ENCODE measurements at places on chromosomes 4 and X.

DNA sequence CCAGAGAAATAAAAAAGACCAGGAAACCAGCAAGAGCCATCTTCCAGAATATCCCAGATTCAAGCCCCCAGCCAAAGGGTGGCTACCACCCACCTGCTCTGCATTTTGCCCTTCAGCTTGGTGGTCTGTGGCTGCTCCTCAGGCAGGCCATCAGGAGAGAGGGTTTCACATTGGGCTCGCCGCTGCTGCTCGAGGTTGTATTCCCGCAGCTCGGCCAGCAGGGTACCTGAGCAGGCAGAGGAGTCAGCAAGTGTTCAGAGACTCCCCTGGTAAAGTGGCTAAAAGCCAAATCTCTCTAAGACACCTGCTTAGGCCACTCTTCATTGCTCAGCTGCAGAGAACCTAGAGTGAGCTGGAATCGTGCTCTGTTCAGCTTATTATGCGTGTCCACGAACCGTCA lies 110.8 kb upstream of the HSD17B10 start:
- DNase-seq, result no peak

DNA sequence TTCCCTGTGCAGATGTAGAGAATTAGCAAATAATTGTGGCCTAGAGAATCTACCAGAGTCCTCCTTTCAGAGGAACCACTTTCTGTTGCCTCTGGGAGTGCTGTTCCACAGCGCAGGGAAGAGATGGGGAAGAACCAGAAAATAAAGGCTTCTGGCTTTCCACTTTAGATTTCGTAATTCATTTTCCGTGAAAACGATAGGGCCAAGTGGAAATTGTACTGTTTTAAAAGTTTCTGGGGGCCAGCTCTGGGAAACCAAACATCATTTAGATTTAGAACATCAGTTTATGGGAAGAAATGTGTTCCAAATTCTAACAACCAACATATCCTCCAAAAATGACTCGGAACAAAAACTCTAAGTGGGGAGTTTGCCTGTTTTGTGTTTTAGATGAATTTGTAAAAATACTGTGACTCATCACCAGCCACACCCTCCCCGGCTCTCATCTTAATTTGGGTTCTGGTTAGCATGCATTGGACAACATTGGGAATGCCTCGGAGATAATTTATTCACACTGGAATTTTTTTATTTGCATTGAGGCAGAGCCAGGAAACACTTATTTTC lies 65.2 kb upstream of the LNX1 start:
- no peak for DNase-seq

GRCh38 chrX:110081320-110081719 lies 78.4 kb downstream of the TMEM164 start:
- DNase-seq, result no peak

- DNase-seq, result no peak
Observed at GRCh38 chr4:3522651-3523050, 9.6 kb downstream of the LRPAP1 start.

DNA sequence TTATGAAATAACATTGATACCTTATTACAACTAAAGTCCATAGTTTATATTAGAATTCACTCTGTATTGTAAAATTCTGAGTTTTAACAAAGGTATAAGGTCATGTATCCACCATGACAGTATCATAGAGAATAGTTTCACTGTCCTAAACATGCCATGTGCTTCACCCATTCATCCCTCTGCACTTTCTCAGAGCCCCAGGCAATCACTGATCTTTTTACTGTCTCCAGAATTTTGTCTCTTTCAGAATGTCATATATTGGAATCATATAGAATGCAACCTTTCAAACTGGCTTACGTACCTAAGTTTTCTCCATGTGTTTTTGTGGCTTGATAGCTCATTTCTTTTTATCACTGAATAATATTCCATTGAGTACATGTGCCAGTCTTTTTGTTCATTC lies 33.9 kb downstream of the SNCA start:
- no peak for DNase-seq

DNA sequence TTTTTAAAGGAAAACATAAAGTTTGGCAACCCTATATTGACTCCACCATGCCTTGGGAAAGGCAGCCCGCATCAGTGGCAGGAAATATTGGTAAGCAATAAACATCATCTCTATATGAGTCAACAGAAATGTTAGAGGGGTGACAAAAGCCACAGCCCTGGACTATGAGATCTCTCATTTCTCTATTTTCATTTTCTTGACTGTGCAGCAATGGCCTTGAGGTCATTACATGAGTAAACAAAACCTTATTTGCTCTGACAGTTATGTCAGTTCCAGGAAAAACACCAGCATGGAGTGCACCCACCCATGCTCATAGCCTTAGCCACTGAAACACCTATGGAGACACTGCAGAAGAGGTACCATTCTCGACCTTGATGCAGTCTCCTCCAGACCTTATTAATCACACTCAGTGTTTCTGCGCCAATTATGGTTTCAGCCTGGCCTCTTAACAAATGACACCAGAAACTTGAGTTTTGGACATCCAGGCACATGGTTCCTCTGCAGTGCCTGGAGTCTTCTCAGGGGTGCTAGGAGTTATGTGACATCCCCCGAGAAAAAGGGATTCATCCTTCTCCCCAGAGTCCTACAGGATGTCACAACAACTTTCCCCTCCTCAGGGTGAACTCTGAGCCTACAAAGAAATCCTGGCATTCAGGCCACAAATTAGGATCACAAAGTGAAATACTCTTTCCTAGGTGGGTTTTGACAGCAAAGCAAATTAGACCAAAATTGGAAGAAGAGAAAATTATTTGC lies 16.0 kb upstream of the HPGD start:
- DNase-seq, result no peak

DNA sequence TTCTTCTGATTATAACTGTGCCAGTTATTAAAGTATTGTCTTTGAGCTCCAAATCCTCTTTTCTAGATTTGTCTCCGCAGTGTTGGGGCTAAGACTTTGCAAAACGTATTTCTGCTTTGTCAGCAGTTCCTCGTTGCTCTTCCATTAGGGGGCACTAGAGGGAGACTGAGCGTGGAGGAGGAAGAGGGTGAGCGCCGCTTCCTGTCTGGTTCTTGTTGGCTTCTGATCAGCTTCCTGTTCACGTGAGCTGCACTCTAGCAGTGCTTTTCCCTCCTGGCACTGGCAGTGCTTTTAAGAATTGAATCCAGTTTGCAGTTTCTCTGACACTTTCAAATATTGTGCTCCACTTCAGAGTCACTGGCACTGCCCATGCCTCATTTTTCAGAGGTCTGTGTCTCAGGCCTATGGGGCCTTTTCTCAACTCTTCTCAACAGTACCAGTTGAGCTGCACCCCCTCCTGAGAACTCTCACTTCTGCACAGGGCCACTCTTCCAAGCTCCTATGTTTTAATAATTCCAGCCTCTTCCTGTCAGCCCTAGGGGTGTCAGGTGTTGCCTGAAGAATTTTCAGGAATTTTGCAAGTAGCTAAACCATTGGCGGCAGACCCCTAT lies 54.4 kb upstream of the LCORL start:
- DNase-seq, result no peak

DNA sequence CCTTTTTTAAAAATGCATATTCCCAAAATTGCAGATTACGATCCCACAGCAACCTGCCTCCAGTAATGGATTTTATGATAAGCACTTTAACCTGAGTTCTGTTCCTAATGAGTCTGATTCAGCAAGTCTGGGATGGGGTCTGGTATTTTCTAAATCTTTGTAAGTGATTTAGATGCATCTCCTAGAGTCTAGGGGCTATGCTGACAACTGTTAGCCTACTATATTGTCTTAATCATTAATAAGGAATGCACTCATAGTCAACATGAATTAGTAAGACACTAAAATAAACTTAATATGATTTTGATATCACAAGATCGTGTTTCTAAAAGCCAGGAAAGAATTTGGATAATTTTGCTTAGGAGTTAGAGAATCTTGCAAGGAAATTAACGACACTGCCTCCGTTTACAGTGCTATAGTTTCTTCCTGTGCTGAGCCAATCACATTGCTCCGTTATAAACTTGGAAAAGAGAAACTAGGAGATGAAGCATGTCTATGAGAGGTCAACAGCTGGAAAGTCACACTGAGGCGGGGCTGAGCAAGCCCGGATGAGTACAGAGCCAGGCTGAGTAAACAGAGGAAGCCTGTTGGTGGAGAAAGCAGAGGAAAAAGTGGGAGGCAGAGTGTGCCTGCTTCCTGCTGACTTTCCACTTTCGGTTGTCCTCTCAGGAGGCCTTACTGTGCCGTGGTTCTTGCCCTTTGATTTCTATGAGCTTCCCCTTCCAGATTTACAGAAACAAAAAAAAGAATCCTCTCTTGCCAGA lies 5.4 kb downstream of the SCARB2 start:
- peak; percentile 26 for DNase-seq

DNA sequence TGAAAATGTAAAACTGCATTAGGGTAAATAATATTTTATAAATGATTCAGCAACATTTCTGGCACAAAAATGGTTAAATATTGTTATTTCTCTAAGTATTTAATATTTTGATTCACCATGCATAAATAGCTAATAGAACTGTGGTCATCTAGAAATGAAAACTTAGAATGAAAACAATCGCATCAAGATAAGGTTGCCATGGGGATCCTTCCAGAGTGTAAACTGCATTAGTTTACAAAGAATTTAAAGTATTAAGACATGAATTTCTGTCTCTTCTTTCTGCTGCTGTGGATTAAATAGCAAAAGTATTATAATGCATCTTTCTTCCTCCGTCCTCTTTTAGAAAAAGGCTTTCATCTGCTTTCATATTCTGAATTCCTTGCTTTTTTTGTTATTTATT lies 1064.6 kb upstream of the SLIT2 start:
- no peak for DNase-seq

DNA sequence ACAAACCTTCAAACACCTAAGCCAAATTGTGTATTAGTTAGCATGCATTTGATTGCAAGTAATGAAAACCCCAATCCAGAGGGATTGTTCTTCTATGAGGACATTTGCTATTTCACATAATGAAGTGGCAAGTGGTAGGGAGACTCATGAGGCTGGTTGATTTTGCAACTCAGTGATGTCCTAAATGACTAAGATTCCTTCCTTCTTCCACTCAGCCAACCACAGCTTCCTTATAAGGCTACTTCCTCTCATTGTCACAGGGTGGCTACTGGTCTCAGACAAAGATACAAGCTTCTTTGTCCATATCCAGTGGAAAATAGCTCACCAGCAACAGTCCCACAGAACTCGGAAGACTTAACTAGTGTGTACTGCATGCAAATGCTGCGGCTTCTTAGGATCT lies 5.3 kb upstream of the OTC start:
- DNase-seq, result no peak

- no peak for DNase-seq
Observed at GRCh38 chr4:40693946-40694345, 55.8 kb upstream of the NSUN7 start.

DNA sequence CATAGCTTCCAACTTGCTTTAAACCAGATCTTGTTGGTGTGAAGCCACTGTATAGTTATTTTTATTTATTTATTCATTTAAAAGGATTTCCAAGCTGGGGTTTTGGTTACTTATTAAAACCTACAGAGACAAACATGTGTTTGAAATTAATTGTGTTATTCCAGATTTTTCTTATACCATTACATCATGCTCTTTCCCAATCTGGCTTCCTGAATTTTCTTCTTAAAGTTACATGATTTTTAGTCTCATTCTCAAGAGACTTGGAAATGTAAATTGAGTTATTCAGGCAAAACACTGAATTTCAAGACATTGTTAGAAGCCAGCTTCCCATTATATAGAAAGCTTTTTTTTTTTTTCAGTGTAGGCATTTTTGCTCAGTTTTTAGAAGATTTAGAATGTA lies 381.9 kb downstream of the IL1RAPL1 start:
- DNase-seq, result no peak

DNA sequence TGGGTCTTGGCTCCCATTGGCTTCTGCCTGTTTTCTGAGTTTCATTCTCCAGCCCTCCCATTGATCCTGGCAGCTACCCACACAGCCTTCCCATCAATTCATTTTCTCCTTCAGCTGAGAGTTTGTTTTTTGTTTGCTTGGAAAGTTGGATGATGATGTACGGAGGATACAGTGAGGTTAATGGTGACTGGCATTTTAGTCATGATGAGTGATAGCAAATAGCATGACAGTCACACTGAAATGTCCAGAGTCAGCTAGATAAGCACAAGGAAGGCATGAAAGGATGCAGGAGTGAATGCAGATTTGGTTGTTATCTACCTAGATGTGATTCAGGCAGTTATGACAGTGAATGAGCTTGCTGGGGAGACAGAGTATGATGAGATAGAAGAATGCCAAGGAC lies 30.6 kb upstream of the LCORL start:
- DNase-seq, result no peak

- no peak for DNase-seq
Observed at GRCh38 chr4:40575846-40576245, 53.8 kb downstream of the RBM47 start.

DNA sequence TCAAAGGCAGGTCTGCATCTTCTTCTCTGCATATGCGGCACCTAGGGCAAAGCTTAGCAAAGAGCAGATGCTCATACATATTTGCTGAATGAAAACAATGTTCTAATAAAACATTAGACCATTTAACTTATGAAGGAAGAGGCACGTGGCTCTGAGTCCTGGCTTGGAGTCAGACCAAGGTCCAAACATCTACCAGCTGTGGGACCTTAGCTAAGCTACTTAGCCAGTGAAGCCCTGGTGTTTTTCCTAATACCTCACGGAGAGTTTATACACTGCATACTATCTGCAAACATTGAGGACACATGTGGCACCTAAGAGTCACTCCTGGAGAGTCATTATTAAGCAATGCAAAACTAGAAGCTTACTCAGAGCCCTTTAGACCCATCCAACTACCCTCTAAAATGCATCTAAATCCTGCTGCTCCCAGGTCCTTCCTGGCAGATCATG lies 9.0 kb downstream of the PDGFC start:
- DNase-seq, result no peak

DNA sequence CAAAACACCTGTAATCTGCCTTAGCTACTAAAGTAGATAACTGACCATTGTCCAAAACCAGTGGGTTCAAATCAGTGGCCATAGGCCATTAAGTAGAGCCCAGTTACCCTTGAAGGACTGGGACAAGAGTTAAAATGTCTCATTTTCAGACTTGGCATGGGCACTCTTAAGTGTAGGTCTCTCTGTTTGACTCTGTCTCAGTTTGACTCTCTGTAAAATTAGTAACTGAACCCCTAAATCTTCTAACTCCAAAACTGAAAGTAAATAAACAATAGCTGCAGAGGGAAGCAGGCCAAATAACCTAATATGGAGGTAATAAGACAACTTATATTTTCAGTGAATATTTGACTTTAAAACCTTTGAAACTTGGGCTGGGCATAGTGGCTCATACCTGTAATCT lies 89.1 kb downstream of the SLC16A2 start:
- no peak for DNase-seq

DNA sequence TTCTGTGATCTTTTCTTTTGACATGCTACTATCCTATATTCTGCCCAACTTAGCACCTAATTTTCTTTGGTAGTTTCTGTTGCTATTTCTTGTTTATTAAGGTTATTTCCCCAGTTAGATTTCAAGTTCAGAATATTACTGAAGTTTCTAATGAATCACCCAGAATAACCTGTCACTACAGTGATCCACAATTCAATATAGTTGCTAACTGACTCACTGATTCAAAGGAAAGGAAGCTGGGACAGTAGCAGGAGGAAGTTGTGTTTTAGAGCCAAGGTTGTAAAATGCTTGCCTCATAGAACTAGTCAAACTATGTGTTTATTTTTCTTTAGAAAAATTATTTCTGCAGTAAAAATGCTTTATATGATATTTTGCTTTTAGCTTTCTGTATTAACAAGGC lies 37.4 kb downstream of the PAK3 start:
- no peak for DNase-seq

- no peak for DNase-seq
Observed at GRCh38 chrX:80335062-80335830, 85.0 kb upstream of the TENT5D start.

- no peak for DNase-seq
Observed at GRCh38 chr4:120446051-120446567, 379.5 kb upstream of the MAD2L1 start.
